ENCODE measurements at places on chromosomes 16 and 17.

GRCh38 chr17:49729069-49729468 is 21.3 kb upstream of the SLC35B1 start:
- DNase-seq: no peak

DNA sequence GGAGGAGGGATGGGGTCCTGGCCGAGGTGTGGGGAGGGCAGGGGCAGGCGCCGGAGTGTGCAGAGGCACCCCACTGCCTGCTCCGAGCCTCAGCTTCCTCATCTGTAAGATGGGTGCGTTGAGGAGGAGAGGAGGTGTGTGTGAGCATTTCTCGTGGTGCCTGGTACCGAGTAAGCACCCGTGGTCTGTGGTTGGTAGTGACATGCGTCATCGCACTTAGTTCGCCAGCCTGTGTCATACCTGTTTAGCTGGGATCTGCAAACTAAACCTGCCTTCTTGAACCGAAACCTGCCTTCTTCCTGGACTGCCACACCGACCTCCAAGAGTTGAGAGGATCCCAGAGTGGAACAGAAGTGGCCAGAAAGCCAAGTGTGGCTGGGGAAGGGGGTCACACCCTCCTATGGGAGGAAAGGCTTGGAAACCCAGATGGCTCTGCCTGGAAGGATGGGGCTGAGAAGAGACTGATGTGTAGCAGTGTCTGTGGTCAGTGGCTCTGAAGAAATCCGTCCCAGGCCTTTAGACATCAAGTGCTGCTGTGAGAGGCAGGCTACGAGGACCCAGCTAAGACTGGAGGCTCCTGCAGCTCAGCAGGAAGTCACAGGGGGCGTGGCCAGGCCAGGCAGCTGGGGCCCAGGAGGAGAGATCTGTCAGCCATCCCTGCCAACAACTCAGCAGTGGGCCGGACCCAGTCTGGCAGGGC is 162.6 kb upstream of the PLCG2 start:
- peak; percentile 62 for DNase-seq

DNA sequence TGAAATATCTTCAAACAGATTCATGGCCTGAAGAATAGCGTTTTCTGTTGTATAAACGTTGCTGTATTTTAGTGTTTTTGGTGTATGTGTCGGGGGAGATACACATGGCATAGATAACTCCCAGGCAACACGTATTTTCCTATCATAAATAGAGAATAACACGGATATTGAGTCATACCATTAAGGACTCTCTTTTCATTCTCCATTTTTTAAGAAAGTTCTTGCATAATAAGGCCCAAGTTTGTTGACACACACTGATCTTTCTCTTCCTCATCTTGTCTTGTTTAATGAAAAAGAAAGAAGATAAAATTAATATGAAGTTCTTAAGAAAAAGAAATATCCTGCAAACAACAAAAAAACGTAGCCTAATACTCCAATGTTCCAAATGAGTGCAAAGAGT is 13.4 kb downstream of the ABCA8 start:
- no peak for DNase-seq

DNA sequence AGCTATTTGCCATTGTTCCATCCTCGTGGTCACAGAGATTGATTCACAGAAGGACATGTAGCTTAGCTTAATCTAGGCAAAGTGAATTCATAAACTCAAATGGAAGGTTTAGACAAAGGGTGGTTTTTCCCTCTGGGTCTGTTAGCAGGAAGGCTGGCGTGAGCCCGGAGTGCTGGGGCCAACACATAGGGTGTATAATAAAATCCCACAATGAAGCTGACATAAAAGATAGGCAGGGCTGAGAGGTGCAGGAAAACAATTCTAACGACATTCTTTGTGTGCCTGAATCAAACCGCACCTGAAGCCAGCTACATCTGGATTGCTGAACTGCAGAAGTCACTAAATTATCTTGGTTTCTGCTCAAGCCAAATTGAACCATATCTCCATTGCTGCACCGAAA is 173.9 kb downstream of the MAF start:
- no peak for DNase-seq

DNA sequence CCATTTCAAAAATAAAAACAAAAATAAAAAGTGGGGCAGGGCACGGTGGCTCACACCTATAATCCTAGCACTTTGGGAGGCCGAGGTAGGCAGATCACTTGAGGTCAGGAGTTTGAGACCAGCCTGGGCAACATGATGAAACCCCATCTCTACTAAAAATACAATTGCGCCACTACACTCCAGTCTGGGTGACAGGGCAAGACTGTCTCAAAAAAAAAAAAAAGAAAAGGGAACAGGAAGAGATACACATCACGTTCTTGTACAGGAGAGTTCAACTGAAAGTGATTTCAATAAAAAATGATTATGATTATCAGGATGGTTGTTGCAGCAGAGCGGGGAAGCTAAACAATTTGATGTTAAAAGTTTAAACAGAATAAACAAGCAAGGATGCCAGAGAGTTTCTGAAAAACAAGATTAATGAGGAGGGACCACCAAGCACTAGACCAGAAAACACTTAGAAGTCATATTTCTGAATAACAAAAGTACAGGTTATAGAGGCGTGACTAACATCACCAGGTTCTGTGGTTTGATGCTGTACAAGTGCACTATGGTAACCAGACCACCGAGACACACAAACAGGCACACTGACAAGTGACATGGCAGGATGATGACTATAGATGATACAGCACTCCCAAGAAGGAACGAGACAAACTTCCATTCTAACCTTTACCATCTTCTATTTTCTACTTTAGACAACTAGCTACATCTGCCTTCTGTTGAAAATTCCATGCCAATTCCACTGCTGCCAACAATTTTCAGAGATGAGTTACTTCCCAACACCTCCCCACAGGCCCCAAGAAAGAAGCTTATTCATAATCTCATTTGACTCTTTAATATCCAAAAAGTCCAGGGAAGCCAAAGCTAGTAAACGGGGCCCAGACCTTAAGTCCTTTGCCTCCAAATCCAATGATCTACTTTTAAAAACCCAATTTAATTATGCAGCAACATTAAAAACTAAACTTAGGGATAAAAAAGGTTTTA is 11.8 kb downstream of the DNAJA2 start:
- peak; percentile 62 for DNase-seq

DNA sequence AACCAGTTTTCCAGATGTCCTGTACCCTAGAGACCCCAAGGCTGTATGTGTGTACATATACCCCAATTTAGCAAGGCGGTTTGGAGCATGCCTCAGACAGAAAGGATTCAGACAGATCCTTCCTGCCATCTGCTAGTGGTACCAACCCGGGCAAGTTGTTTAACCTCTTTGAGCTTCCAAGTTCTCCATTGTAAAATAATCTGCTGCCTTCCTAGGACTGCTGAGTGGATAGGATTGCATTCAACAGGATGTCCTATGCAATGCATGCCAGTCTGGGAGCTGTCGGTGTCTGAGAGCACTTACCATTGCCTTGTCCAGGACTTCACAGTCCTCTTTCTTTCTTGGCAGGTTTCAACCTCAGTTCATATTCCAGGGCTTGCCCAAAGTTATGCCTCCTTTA is 1.9 kb downstream of the CDH13 start:
- DNase-seq: no peak
